Right renal pelvis (tissue), 4 donors: ENCODE measurements at places on chromosomes 12 and 14.

DNA sequence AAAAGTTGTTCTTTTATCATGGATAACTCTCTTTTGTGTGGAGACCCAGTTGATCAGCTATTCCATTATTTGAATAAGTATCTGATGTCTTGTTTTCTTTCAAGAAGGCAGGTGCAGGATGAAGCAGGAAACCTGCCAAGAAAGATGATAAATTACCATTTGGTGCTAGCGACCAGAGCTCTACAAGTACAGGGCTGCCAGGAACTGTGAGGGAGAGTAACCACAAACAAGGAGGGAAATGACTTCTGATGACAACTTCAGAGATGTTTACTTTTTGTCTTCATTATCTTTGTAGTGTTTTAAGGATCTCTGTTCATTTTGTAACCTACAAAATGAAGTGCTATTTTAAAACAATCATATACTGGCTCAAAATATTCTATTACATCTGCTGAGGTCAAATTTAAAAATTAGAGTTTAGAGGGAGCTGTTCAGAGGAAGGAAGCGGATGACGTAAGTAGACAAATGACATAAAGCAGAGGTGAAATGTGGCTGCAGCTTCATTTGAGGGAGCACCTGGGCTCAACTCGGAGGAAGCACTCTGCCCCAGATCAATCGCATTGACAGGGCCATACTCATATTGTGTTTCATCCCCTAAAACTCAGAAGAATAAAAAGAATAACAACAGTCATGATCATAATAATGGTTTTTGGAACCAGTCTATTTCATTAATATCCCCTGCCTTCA is 226.8 kb downstream of the C12orf42 start:
- DNase-seq, result no peak

DNA sequence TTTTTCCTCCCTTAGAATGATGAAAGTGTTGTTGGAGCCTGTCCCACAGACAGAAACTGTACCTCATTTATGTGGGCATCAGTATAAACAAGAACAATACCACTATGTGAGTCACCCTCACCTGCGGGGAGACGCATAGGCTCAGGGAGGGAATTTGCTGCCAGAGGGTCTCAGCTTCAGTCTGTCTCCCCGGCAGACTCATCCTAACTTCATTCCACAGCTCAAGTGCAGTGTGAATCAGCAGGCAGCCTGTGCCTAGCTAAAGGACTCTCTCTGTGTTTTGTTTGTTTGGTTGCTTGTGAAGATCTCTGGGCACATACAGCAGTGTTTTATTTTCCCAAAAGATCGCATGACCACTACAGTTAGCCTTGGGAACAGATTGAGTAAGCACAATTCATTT is 98.9 kb downstream of the PRKCH start:
- no peak for DNase-seq

- DNase-seq, result no peak
Observed at GRCh38 chr14:96205978-96206360, 1.3 kb downstream of the BDKRB2 start.

DNA sequence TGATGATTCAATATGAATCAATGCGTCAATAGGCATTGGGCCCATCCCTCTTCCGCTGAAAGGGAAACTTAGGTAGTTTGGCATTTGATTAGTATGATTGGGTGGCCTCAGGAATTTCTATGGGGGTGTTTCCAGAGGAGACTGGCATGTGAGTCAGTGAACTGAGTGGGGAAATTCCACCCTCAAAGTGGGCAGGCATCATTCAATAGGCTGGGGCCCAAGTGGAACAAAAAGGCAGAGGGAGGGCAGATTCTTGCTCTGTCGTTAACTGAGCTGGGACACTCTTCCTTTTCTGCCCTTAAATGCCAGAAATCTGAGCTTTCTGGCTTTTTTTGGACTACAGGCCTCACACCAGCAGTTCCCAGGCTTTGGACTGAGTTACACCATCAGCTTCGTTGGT is 373.5 kb downstream of the RPS29 start:
- DNase-seq, result no peak

- DNase-seq, result no peak
Observed at GRCh38 chr12:92446083-92446460, 256.7 kb upstream of the PLEKHG7 start.

- no peak for DNase-seq
Observed at GRCh38 chr12:106235770-106236169, 12.1 kb downstream of the CKAP4 start.

- DNase-seq, result no peak
Observed at GRCh38 chr14:42469637-42470426, 863.2 kb downstream of the LRFN5 start.

- DNase-seq, result no peak
Observed at GRCh38 chr14:98947911-98948595, 323.9 kb downstream of the BCL11B start.
